Prostate gland (tissue), 2 donors: ENCODE measurements at places on chromosomes 5 and 9. TPM values are rescaled to one million over a fixed set of nuclear protein-coding genes. Genes with fewer than 3 reads are reported as not detected.

- H3K27ac ChIP-seq, result no peak overlapping the region
- no peak overlapping the region for H3K4me3 ChIP-seq
- no peaks in the 10 kb centered on the region for H3K36me3 ChIP-seq
- H3K4me1 ChIP-seq, result no peaks in the 10 kb centered on the region
Measured at GRCh38 chr9:124665391-124666058, 105.6 kb downstream of the NR6A1 start.

HACD4 gene
- total RNA-seq, result 2.4 TPM

C9orf152 gene
- 9.0 TPM for total RNA-seq

DNA sequence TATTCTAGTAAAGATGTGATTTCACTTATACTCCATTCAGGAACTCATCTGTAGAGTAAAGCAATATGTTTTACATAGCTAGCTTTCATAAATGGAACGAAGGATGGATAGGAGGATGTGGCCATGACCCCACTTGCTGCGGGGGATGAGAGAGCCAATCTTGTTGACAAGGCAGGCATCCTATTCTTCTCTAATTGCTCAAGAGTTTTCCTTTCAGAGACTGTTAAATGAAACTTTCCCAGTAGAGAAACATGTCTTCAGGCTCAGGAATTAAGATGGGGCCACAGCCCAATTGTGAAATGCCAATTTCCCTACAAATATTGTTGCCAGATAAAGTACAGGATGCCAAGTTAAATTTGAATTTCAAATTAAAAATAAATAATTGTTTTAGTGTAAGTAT is 196.2 kb upstream of the TUT7 start:
- no peaks in the 10 kb centered on the region for H3K4me1 ChIP-seq
- no peak overlapping the region for H3K4me3 ChIP-seq
- H3K36me3 ChIP-seq, result no peaks in the 10 kb centered on the region
- no peaks in the 10 kb centered on the region for H3K27me3 ChIP-seq

DNA sequence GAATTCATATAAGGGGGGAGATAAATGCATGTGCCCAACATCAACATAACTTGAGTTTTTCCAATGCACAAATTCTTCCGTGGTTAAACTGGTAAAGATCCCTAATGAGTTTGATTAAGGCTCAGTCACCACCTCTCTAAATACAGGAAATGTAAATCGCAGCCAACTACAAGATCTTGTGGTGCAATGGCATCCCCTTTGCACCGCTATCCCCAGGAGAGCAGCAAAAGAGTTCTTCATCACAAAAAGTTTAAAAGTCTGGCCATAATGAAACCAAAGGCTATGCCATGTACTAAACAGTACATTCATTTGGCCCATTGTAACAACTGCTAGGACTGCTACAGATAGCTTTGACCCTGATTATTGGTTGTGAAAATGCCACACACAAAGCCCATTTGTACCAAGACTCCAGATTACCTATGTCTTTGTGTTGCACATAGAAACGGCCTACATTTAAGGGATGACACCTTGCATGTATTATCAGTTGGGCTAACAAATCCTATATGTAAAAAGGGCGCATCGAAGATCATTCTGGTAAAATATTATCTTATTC is 44.5 kb downstream of the ZNF608 start:
- H3K4me3 ChIP-seq, result no peak overlapping the region
- no peak overlapping the region for H3K27ac ChIP-seq
- no peaks in the 10 kb centered on the region for H3K27me3 ChIP-seq
- no peak for DNase-seq
- H3K4me1 ChIP-seq, result peaks cover 5% of the 10 kb centered on the region

DNA sequence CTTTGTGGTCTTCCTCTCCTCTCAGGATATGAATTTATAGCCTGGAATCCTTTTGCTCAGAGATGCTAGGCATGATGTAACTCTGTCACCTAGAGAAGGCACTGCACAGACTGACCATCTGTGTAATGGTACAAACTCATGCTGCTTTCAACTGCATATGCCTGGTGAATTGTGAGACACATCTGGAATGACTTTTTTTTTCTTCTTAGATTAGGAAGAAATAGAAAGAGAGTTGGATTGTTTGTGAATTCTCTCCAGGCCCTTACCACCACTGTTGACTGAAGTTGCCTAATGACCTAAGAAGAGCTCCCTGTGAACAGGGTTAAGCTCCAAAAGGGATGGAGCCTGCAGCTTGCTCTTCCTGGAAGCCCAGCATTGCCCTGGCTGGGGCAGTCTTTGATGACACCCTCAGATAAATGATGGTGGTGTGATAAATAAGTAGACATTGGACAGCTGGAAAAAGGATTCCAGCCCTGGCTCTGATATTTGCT is 47.8 kb upstream of the TRIM32 start:
- no peak overlapping the region for H3K4me3 ChIP-seq
- H3K27ac ChIP-seq, result no peak overlapping the region
- no peaks in the 10 kb centered on the region for H3K27me3 ChIP-seq
- DNase-seq, result no peak

- no peak overlapping the region for H3K4me3 ChIP-seq
- H3K27me3 ChIP-seq, result no peaks in the 10 kb centered on the region
- no peak for DNase-seq
- H3K36me3 ChIP-seq, result no peaks in the 10 kb centered on the region
- H3K27ac ChIP-seq, result no peak overlapping the region
Measured at GRCh38 chr5:68354315-68354714, 138.8 kb downstream of the PIK3R1 start.

GRCh38 chr9:14710804-14711203 is 11.7 kb downstream of the CER1 start:
- H3K27me3 ChIP-seq, result no peaks in the 10 kb centered on the region
- H3K27ac ChIP-seq, result no peak overlapping the region
- no peak for DNase-seq
- no peaks in the 10 kb centered on the region for H3K4me1 ChIP-seq
- H3K36me3 ChIP-seq, result no peaks in the 10 kb centered on the region

DNA sequence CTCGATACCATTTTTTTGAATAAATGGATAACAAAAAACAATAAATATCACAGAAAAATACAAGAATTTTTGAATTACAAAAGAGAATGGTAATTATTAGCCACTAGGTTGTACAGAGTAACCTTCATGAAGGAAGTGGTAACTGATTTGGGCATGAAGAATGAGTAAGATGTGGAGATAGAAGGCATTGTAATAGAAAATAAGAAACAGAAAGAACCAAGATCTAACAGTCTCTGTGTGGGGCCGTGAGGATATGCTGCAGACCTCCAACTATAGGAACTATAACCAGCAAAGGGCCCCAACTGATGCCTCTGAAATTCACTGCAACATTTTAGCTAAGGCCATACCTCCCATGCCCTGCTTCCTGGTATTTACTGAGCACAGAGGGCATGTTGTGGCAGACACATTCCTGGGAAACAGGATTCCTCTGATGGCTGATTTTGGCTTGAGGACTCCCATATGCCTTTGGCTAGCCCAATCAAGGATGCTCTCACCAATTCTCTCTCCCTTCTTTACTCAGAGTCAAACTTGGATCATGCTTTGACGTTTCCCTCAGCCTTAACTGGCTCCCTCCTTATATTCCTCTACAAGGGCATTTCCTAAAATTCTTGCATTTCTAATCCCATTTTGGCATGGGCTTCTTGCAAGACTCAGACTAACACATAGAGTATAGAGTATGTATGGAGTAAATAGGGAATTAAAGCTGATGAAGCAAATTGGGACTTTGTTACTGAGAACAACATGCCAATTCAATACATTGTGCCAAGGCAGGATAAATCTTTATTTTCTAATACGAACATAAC is 208.9 kb downstream of the PDE4D start:
- H3K27me3 ChIP-seq, result no peaks in the 10 kb centered on the region
- H3K36me3 ChIP-seq, result no peaks in the 10 kb centered on the region
- H3K4me3 ChIP-seq, result no peak overlapping the region
- no peaks in the 10 kb centered on the region for H3K4me1 ChIP-seq

GRCh38 chr9:85859765-85860164 is 81.2 kb upstream of the NAA35 start:
- H3K4me3 ChIP-seq, result no peak overlapping the region
- H3K36me3 ChIP-seq, result no peaks in the 10 kb centered on the region
- no peaks in the 10 kb centered on the region for H3K27me3 ChIP-seq
- DNase-seq, result no peak

DNA sequence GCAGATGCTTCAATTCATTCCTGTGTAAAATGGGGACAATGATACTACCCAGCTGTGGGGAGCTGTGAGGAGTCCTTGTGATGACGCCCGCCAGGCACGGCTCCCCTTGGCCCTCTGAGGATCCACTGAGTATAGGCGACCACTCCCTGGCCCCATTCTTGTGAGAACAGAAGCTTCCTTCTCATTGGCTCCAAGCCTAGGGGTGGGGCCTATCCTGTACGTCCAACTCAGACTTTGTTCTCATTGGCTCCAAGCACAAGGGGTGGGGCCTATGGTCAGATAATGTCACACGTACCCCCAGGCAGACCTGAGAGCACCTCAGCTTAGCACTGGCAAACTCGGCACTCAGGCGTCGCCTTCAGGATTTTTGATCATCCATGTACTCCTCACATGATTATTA is 232.9 kb upstream of the MVB12B start:
- H3K27ac ChIP-seq, result no peak overlapping the region
- H3K27me3 ChIP-seq, result no peaks in the 10 kb centered on the region
- H3K4me3 ChIP-seq, result no peak overlapping the region
- DNase-seq, result no peak

GRCh38 chr5:72256536-72256935 is 63.5 kb downstream of the MRPS27 start:
- no peaks in the 10 kb centered on the region for H3K36me3 ChIP-seq
- H3K27me3 ChIP-seq, result no peaks in the 10 kb centered on the region
- H3K27ac ChIP-seq, result no peak overlapping the region
- DNase-seq, result no peak

SLC36A2 gene
- 0.74 TPM for total RNA-seq

NR5A1 gene
- total RNA-seq, result 88.4 TPM

DNA sequence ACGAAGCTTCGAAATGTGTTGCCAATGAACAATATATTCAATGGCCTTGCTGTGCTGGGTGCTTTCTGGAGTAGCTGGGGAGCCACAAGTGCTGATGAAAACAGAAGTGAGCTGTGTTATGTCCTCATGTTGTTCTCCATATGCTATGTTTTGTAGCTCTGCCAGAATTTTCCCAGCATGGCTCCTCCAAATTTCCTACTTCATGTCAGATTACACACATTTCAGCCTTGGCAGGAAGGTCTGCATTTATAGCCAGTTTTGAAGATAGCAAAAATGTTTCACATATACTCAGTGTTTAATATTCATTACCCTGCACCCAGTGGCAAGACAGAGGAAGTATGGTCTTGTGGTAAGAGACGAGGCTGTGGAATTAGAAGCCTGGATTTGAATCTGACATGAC is 22.6 kb upstream of the NMUR2 start:
- DNase-seq, result no peak
- no peaks in the 10 kb centered on the region for H3K36me3 ChIP-seq
- no peaks in the 10 kb centered on the region for H3K4me1 ChIP-seq
- no peaks in the 10 kb centered on the region for H3K27me3 ChIP-seq
- no peak overlapping the region for H3K27ac ChIP-seq
